ENCODE measurements at places on chromosomes 13 and 19.

DNA sequence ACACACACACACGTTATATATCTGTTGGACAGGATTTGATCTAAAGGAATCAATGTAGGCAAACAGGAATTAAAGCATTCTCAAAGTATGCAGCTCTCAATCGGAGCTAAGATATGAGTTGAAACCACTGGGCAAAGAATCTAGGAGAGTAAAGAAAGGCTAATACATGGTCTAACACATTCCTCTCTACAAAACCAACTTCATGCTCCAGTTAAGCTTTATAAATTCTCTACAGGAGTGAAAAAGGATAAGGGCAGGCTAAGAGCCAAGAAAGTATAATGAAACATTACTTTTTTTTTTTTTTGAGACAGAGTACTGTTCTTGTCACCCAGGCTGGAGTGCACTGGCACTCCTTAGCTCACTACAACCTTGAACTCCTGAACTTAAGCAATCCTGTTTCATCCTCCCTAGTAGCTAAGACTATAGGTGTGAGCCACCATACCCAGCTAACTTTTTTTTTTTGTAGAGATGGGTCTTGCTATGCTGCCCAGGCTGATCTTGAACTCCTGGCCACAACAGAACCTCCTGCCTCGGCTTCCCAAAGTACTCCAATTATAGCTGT, 10.6 kb downstream of the FBXL3 start:
- DNase-seq: no peak

DNA sequence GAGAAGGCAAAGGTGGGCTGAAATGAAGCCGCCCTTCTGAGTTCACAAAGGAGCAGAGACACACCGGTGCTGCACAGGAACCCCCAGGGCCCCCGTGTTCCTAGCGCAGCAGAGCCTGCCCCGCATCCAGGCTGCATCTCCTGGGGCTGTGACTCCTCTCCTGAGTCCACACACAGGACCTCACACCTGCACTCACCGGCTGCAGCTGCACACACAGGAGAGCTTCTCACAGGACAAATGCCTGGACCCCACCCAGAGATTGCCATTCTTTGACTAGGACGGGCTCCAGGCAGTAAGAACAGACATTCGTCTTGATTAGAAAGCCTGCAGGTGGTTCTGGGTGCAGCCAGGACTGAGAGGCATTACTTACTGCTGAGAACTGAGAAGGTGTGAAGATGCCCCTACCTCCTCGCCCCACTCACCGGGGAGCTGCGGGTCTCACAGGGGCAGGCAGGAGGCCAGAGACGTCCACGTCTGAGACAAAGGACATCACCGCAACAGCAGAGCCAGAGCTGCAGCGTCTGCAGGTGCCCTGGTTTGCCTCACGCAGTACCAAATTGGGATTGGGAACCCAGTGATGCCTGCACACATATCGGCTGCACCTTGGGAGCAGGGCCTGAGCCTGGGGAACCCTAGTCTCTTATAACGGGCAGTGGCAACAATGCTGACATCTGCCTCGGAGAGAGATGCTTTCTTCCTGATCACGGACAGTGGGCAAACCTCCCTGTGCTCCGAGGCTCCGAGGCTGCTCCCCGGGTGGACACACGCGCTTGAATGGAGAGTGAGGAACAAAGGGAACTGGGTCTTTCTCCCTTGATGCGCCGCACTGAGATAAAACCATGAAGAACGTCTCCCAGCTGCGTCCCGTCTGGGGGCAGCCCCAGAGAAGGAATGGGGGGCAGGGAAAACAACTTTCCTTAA, 50.4 kb downstream of the RASA3 start:
- no peak for DNase-seq

DNA sequence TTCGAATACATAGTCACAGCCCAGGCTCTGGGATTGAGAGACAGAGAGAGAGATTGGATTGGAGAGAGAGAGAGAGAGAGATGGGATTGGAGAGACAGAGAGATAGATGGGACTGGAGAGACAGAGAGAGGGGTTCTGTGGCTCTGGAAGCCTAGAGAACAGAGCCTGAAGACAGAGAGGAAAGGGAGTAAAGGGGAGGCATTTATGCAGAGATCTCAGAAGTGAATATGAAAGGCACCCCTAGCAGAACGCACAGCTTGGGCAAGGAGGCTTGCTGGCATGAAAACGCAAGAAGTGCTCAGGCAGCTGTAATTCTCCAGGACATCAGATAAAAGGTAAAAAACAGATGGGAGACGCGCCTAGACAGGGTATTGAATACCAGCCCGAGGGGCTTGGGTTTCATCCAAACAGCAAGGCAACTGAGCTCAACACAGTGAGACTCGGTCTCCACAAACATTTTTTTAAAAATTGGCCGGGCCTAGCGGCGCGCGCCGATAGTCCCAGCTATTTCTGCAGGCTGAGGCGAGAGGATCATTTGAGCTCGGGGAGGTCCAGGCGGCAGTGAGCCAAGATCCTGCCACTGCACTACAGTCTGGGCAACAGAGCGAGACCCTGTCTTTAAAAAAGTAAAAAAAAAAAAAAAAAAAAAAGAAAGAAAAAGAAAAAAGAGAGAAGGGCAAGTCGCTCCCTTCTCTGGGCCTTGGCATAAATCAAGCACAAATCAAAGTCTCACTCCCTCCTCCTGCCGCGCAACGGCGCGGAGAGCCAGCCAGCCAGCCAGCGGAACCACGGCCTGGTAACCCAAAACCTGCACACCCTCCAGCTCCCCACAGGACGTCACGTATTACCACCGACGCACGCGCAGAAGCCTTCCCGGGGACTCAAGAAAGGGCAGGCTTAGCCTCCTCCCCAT, 774 bp upstream of the PPP2R1A start:
- no peak for DNase-seq

- DNase-seq: peak; percentile 28
Observed at GRCh38 chr19:20247016-20247683, 80.1 kb downstream of the ZNF486 start.

DNA sequence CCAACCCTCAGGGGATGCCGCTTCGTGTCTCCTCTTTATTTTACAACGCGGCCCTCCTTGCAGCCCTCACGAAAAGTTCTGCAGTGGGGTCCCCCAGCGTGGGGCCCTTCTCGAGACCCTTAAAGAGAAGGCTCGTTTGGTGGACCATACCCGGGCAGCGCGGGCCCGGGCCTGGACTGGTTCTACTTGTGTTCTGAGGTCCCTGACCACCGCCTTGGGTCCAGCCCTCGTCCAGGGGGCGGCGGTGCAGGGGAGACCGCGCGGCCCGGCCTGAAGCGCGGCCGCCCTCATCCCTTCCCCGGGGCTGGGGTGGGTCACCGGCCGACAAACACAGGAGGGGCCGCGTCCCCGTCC, 400 bp upstream of the SERP2 start:
- no peak for DNase-seq

DNA sequence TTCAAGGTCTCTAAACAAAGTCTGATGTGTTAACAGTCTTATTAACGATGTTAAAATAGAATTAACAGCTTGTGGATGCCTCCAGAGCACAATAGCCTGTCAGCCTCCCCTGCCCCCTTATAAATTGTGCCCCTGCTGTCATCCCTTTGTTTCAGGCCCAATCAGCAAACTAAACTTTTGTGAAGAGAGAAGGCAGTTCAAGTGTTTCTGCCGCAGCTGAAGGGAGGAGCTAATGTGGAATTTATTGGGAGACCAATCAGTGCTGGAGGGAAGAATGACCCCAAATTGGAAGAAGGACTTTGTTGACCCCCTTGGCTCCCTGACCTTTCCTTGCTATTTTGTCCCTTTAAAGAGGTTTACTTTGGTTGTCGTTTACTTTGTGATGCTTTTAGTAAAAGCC, 160.5 kb downstream of the TM9SF2 start:
- DNase-seq: no peak

DNA sequence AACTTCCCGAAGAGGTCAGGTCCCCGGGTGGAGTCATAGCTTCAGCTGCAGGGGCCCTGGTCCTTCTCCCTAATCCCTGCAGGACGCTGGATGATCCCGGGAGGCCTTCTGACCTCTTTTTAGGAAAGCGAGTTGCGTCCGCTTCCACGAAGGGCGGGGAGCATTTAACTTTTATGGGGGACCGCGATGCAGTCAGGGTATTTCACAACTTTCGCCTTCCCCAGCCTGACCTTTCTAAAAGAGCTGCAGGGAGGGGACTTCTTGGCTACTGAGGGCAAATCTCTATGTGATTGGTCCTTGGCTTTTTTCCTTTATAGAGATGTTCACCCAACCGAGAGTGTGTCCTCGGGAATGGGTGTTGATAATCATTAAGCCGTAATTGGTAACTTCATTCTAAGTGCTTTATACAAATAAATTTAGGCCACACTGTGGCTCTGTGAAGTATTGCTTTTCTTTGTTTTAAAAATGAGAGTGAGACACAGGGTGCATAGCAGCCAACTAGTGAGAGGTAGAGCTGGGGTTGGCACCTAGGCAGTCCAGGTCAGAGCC, 778 bp downstream of the ZNF230 start:
- DNase-seq: peak; percentile 25

GRCh38 chr19:40758491-40758890, 7.5 kb downstream of the SNRPA start:
- no peak for DNase-seq

GRCh38 chr19:16368385-16369305, 44.0 kb downstream of the KLF2 start:
- peak; percentile 79 for DNase-seq

- DNase-seq: no peak
Observed at GRCh38 chr13:42487221-42487620, 86.7 kb upstream of the TNFSF11 start.

- no peak for DNase-seq
Observed at GRCh38 chr13:71912524-71912923, 45.5 kb upstream of the DACH1 start.

GRCh38 chr13:114019367-114019766, 45.5 kb upstream of the C13orf46 start:
- peak; percentile 60 for DNase-seq

DNA sequence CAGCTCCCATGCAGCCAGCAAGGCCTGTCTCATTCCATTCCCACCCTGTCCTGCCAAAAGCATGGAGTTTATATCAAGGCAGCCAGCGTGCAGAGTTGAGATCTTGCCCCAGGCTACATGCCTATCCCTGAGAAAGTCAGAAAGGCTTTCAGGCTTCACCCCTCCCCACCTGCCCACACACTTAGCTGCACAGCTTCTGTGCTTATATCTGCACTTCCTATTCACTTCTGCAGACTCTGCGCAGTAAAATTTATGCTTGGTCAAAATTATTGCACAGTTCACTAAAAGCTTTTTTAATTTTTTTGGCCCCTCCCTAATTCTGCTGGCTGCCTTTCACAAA, 12.5 kb upstream of the ZNF675 start:
- DNase-seq: no peak
